Ecto neural progenitor cell (in vitro differentiated cells): ENCODE measurements at places on chromosomes 2 and 18.
A peak's percentile ranks its signal among the peaks of the same experiment; 100 is the strongest.

GRCh38 chr2:86825693-86826381 lies 35.1 kb upstream of the CD8A start:
- DNase-seq, result no peak

DNA sequence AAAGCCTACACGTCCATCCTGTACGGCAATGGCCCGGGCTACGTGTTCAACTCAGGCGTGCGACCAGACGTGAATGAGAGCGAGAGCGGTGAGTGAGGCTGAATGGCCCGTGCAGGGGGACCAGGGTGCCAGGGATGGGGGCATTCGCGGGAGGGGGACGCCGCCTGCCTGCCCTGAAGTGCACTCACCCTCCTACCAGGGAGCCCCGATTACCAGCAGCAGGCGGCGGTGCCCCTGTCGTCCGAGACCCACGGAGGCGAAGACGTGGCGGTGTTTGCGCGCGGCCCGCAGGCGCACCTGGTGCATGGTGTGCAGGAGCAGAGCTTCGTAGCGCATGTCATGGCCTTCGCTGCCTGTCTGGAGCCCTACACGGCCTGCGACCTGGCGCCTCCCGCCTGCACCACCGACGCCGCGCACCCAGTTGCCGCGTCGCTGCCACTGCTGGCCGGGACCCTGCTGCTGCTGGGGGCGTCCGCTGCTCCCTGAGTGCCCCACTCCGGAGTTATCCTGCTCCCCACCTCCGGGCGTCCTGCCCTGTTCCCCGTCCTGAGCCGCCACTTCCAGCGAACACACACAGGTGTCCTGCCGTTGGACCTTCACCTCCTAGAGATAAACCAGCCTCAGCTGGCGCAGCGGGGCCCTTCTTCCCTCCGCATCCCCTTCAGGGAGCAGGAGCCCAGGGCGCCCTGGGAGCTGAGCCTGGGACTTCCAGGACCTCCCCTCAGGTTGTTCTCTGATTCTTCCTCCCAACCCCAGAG lies 2.9 kb downstream of the ALPI start:
- DNase-seq, result peak; percentile 41

- DNase-seq, result no peak
Observed at GRCh38 chr18:9319333-9319732, 15.2 kb upstream of the TWSG1 start.

- no peak for DNase-seq
Observed at GRCh38 chr2:162480067-162480466, 136.1 kb downstream of the GCA start.

DNA sequence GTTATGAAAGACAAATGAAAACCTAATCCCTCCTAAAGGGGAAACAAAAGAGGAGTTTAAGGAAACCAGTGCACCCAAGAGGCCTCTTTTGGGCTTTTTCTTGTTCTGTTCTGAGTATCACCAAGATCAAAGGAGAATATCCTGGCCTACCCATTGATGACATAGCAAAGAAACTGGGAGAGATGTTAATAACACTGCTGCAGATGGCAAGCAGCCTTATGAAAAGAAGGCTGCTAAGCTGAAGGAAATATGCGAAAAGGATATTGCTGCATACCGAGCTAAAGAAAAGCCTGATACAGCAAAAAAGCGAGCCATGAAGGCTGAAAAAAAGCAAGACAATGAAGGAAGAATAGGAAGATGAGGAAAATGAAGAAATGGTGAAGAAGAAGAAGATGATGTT lies 23.6 kb upstream of the STAT4 start:
- DNase-seq, result no peak

DNA sequence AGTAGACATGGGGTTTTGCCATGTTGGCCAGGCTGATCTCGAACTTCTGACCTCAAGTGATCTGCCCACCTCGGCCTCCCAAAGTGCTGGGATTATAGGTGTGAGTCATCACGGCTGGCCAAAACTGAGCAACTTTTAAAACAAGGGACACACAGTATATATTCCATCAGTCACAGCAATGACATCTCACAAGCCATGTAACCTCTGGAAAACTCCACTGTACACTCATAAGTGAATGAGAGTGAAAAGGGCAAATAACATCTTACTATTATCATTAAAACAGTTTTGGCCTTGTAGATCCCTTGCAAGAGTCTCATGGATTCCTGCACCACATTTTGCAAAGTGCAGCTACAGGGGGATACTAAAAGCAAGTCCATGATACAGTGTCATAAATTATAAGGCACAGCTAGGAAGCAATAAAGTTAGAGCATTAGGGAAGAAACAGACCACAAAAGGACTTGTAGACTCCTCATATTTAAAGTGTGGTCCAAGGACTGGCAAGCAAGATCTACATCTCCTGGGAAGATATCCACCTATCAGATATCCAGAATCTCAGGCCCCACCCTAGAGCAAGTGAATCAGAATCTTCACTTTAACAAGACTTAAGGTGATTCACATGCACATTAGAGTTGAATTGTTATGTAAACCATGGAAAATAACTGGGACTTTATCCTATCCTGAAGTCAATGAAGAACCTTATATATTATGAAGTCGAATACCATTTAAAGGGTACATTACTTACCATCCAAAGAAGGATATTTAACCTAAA lies 5.7 kb downstream of the SMC6 start:
- no peak for DNase-seq

DNA sequence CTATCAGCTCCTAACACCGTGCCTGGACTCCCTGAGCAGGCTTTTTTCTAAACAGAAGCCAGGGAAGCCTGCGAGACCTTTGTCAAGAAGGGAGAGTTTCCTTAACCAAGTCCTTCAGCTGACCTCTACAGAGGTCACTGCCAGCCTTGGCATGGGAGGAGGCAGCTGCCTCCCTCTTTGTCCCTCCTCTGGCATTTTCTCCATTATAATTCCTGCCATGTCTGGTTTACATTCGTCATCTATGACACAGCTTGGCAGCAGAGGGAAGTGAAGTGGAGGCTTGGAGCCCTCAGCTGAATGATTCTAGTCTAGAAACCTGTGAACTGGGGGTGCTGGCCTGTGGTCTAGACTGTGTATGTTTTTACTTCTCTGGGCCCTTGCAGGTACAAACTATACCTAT lies 22.5 kb downstream of the LIPG start:
- no peak for DNase-seq

- no peak for DNase-seq
Observed at GRCh38 chr2:60634438-60634837, 81.0 kb upstream of the BCL11A start.

GRCh38 chr2:8452296-8452695 lies 229.6 kb upstream of the ID2 start:
- DNase-seq, result peak; percentile 17

DNA sequence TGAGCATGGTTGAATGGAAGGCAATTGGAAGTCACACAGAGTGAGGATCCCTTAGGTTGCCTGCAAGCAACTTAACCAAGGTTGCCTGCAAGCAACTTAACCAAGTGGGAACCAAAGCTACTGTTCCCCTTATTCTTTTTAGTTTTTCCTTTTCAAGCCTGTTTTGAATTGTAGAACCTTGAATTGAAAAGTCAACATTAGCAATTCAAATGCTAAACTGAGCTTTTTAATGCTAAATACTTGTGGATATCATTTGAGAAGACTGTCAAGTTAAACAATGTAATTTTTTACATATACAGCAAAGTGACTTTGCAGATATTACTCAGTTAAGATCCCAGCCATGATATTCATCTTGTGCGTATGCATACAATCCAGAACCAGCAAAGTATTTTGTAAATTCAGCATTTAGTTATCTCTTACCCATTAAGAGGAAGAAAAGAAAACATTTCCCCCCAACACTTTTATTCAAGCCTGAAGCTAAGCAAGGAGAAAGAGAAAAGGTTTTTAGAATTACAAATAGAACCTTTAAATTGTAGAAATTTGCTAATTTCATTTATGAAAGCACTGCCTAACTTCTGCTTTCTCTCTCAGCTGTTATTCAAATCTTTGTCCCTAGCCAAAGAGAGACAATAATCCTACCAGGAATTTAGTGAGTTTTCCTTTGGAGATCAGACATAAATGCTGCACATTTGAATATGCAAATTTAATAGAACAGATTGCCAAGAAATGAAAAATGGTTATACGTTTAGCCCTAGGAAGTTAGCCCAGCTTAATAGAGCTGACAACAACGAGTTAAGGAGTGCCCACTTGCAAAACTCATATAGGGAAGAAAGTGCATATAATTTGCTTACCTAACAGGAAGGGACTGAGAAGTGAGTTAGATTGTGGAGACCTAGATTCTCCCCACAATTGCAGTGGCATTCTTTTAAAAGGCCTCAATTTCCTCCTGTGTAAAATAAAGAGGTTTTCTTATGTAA lies 643.2 kb upstream of the PIK3C3 start:
- DNase-seq, result no peak

DNA sequence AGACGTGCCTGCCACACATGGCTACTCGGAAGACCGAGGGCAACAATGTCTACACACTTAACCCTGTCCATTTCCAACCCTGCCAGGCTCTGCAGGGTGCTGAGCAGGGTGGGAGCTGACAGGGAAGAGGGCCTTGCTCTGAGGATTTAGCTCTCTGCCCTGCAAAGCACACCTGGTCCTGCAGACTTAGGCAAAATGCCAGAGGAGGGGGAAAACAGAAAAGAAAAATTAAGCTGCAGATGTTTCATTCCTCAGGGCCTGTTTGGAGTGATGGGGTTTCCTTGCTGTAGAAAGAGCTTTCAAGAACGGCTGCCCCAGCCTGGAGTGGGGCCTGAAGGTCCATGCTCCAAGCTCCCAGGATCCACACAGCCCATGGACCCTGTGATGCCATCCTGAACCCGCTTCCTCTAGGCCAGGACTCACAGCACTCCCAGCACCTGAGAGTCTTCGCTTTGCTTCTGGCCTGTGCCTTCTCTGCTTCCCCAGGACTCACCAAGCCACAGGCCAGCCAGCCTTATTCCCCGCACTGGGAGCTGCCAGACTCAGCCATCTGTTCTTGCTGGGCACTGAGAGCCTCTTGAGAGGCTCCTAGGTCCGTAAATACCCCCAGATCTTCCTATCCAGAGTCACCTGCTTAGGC lies 9.1 kb upstream of the TEX51 start:
- DNase-seq, result peak; percentile 34

- DNase-seq, result no peak
Observed at GRCh38 chr2:96931966-96932365, 54.4 kb downstream of the FAM178B start.

GRCh38 chr2:46334389-46335271 lies 37.4 kb downstream of the EPAS1 start:
- DNase-seq, result no peak

DNA sequence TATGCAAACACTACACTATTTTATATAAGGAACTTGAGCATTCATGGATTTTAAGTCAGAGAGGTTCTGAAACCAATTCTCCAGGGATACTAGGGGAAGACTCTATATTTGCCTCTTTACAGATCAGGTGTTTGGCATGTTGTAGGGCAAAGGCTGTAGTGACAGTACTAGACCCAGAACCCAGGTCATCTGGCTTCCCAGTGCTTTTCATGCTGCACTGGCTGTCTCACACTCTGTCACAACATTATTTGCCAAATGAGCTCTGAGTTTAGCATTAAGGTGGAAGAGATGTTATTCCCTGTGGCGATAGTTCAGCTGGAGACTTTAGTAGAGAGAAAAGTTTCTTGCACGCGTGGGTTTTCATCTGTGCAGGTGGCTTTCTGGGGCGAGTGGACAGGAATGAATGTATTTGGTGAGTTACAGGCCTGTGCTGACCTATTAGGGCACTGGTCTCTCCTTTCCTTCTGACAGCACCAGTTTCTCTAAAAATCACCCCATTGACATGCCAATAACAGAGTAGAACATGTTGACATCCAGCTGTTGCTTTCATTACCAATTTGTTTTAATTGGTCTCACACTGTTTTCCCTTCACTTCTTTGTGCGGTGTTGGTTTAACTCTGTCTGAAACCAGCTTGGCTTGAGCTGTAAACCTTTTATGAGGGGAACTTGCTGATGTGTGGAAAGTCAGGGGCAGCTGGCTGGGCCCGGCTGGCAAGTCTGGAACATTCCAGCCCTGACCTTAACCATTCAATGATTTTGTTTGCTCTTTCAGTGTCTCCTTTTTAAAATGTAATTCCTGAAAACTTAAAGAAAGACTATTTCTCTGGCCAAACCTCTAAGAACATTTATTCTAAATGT lies 643.0 kb upstream of the FAM98A start:
- no peak for DNase-seq

DNA sequence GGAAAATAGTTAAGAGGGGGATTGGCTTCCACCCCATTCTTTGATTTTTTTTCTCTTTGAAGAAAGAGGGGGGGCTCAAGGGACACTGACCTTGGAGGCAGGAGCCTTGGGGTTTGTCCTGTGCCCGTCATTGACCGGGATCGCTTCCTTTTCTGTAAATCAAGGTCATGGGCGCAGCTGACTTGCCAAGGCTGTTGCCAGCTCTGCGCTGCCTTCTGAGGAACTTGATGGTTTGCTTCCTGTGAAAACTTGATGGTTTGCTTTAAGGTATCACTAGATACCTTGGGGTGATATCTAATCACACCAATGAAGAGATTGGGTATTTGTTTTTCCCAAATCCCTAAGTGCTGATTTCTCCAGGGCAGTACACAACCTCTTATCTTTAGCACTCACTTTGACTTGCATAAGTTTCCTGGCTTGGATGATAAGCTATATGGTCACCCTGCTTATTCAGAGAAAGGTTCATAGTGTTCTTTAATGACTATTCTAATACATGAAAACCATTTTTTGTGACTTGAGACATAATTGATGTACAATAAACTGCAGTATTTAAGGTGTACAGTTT lies 56.0 kb downstream of the DGKD start:
- DNase-seq, result no peak

- no peak for DNase-seq
Observed at GRCh38 chr18:12287131-12287681, 20.8 kb upstream of the TUBB6 start.

DNA sequence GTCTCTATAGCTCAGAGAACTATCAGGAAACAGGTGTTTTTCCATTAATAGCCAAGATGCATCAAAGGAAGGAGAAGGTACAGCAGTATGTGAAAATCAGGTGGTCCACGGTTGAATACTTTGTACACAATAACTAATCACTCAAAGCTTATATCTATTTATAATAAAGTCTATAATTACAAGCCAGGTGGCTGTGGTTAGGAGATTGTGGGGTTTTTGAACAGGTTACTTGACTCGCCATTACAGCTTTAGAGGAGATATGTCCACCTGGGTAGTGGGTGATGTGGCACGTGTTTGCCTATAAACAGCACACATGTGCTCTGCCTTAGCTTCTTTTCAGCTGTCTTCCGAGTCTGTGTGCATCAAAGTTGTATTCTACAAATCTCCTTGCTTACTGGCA lies 892.2 kb upstream of the ZEB2 start:
- no peak for DNase-seq

DNA sequence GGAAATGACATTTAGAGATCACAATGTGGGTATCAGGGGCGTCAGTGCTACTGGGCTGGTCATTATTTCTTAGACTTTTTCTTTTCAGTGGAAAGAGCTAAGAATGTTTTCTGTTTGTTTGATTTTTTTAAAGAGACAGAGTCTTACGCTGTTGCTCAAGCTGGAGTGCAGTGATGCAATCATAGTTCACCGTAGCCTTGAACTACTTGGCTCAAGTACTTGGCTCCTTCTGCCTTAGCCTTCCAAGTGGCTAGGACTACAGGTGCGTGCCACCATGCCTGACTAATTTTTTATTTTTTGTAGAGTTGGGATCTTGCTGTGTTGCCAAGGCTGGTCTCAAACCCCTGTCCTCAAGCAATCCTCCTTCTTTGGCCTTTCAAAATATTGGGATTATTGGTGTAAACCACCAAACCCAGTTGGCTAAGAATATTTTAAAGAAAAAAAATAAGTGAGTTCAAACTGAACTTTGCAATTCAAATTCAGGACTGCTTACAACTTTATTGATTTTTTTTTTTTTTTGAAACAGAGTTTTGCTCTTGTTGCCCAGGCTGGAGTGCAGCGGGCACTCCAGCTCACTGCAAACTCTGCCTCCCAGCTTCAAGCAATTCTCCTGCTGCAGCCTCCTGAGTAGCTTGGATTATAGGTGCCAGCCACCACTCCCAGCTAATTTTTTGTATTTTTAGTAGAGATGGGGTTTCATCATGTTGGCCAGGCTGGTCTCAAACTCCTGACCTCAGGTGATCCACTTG lies 154.2 kb downstream of the MIB1 start:
- no peak for DNase-seq
